ENCODE measurements at places on chromosomes 7 and 10.

DNA sequence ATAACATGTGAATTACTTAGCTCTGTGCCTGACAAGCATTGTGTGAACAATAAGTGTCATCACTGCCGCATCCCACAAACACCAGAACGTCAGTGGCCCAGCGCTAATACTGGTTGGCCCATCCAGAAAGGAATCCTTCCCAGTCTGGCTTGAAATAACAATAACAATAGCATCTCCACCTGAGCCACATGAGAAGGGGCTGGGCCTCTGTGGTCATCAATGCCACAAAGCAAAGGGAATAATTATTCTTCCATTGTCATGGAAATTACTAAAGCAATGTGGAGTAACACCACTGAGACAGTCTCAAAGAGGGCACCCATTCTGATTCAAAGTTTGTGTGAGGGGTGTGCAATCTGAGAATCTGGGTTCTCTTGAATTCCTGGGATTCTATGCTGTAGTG is 105.7 kb upstream of the INHBA start:
- DNase-seq: no peak

DNA sequence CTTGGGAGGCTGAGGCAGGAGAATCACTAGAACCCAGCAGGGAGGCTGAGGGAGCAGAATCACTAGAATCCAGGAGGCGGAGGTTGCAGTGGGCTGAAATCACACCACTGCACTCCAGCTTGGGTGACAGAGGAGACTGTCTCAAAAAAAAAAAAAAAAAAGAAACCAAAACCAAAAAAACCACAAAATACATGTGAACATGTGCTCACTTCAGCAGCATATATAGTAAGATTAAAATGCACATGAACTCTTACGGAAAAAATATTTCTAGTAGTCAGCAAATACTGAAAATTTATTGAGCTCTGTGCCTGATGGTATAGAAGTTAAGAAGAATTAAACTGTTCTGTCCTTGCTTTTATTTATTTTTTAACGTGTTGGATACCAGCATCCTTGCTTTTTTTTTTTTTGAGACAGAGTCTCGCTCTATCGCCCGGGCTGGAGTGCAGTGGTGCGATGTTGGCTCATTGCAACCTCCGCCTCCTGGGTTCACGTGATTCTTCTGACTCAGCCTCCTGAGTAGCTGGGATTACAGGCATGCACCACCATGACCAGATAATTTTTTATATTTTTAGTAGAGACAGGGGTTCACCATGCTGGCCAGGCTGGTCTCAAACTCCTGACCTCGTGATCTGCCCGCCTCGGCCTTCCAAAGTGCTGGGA is 9.6 kb upstream of the ZNF487 start:
- no peak for DNase-seq

DNA sequence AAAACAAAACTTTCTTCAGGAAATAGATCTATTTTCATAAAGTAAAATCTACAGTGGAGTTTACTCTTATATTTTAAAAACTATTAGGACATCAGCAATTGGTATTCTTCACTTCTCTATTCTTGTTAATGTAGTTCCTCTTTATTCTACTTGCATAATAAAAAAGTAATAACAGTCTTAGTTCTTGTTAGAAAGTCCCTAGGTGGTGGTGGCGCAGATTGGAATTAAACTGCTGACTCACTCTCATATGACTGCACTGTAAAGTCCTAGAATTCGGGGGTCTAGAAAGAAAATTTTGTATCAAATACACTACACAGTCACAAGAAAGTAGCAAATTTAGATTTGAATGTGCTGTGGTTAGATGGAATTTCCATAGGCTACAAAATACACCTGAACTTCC is 44.6 kb upstream of the TES start:
- no peak for DNase-seq

GRCh38 chr10:114357515-114357996 is 46.7 kb downstream of the AFAP1L2 start:
- DNase-seq: no peak

- DNase-seq: no peak
These were observed 109.2 kb downstream of the PTPN20 start for GRCh38 chr10:47020471-47020870.

- DNase-seq: no peak
These were observed 415.1 kb upstream of the FZD8 start for GRCh38 chr10:36057180-36057579.

GRCh38 chr7:22269963-22270362 is 87.0 kb downstream of the RAPGEF5 start:
- DNase-seq: peak; percentile 69

GRCh38 chr10:27626890-27627289 is 118.7 kb downstream of the MKX start:
- no peak for DNase-seq

DNA sequence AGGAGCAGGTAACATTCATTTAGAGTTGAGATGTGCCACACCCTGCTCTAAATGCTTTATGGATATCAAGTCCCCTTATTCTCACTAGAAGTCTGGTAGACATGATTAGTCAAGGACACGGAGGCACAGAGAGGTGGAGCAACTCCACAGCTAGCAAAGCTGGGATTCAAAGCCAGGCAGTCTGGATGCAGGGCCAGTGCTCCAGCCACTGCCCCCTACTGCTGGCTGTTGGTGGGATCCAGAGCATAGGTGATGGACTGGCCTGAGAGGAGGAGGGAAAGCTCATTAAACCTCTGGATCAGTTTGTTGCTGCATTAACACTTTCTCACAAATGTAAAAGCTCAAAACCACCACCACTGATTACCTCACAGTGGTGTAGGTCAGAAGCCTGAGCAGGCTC is 22.6 kb upstream of the KBTBD2 start:
- DNase-seq: no peak

- DNase-seq: no peak
These were observed 4.8 kb upstream of the EVX1 start for GRCh38 chr7:27237735-27238334.

DNA sequence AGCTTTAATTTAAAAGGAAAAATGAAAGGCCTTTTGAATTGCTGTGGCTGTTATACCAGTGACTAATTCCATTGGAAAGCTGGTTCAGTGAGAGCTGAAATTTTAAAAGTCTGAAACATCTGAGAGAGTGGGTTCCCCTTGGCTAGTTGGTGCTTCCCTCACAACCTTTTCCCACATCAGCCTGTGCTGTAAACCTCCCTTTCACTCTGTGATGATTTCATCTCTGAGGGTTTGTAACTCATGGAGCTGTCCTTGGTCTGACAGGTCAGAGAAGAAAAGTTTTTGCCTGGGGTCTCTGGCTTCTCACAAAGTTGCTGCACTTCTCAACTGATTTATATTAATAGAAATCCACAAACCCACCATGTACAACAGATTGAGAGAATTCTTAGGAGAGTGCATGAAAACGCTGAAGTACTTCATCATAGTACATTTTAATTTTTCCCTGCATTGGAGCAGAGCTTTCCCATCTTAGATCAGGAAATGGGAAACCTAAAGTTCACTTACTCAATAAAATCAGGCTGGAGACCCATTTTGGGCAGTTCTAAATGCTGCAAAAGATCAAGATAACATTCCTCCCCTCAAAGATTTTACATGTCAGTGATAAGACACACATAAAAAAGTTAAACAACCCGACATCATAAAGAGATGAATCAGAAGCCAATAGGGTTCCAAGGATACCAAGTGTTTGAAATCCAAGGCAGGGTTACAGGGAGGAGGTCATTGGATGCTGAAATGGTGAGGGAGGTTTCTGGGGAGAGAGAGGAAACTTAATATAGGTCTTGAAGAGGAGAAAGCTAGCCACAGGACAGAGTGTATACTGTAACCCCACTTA is 157.0 kb upstream of the MKLN1 start:
- DNase-seq: peak; percentile 9

DNA sequence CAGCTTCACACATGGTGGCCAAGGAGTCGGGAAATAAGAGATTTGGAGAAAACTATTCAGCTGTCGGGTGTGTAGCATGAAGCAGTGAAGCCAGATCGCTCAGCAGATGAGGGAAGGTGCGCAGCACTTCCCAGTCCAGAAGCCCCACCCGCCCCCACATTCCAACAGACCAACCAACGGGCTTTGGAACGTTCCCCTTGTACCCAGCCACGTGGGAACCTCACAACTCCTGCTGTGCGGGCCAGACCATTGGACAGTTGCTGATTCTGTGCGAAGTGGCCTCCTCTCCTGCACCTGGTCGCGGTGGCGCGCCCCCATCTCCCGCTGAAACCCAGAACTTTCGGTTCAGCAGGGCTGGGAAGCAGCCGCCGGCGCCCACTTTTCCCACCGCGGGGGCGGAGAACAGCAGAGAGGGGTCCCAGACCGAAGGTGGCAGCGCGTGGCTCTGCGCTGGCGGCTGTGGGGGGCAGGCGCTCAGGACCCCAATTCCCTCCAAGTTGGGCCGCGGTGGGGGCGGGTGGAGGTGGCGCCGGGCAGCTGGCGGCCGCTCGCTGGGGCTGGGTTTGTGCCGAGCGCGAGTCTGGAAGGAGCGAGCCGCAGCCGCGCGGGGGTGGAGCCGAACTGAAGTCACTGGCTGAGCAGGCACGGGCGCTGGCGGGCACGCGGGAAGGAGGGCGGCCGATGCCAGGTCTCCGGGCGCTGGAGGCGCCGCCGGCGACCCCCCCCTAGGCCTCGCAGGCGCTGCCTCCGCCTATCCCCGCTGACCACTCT is 1301.5 kb upstream of the SORCS1 start:
- DNase-seq: peak; percentile 69

GRCh38 chr10:61313460-61313859 is 139.7 kb downstream of the TMEM26 start:
- DNase-seq: no peak

- peak; percentile 49 for DNase-seq
These were observed 44.1 kb upstream of the GATAD1 start for GRCh38 chr7:92402920-92403759.

DNA sequence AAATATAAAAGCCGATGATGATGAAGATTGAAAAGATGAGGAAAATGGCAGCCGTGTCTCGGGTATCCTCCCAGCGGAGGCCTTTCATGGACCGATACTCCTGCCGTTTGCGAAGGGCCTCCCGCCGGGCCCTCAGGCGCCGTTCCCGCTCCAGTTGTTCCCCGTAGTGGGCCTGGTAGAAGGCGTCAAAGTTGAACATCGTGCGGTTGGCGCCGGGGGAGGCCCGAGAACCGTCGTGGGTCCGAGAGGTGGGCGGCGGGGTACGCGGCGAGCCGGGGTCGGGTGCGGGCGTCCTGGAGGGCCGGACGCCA is 553 bp downstream of the DNAJC30 start:
- DNase-seq: no peak

DNA sequence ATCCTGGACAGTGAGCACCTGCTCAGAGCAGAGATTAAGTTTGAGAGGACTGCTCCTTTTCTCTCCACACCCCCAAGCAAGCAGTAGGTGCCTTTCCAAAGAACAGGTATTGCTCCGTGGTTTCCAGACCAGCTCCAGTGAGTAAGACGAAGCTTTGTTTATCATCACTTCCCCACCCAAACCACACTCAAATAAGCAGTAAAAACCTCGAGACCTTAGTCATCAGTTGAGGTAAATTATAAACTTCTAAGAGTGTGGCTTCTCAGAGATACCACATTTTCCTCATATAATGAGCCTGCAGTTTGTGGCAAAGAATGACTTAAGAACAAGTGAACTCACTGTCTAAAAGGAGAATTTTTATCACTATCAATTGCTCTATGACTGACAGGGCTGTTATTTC is 50.0 kb upstream of the GRB10 start:
- DNase-seq: peak; percentile 57

- DNase-seq: peak; percentile 35
These were observed at the start of gene IKZF1 for GRCh38 chr7:50304129-50304910. IKZF1 (plus strand) TSS chr7:50304716; CDS start chr7:50319062, 14,346 bp downstream.

DNA sequence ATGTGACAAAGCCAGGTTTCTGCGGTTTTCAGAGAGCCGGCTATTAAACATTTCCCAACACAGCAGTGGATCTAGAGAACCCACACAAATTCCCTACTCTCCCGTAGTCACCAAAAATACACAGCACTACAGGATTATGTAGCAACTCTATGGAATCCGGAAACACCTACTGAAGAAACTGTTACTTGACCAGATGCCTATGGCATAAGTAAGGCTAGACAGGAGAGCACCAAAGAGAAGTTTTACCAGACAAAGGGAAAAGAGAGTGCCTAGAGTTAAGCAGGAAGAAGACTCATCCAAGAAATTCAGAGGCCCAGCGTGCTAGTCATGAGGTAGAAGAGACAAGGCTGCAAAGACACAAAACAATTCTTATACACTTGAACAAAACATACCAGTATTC is 321.1 kb downstream of the PARD3 start:
- no peak for DNase-seq

GRCh38 chr7:155147172-155147571 is 77.0 kb downstream of the HTR5A start:
- no peak for DNase-seq

GRCh38 chr7:98125759-98126158 is 19.1 kb downstream of the LMTK2 start:
- DNase-seq: no peak

DNA sequence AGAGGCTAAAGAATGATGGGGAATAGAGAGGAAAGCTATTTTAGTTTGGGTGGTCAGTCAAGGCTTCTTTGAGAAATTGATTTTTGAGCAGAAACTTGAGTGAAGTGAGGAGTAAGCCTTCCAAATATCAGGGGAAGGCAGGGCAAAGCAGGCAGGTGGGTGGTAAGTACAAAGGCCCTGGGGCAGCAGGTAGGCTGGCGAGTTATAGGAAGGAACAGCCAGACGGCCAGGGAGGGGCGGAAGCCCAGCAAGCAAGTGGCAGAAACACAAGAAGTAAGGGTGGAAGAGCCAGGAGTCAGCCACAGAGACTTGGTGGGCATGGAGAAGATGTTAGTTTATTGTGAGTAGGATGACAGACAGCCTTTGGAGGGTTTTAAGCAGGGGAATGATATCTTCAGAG is 34.9 kb downstream of the VWA2 start:
- DNase-seq: no peak

DNA sequence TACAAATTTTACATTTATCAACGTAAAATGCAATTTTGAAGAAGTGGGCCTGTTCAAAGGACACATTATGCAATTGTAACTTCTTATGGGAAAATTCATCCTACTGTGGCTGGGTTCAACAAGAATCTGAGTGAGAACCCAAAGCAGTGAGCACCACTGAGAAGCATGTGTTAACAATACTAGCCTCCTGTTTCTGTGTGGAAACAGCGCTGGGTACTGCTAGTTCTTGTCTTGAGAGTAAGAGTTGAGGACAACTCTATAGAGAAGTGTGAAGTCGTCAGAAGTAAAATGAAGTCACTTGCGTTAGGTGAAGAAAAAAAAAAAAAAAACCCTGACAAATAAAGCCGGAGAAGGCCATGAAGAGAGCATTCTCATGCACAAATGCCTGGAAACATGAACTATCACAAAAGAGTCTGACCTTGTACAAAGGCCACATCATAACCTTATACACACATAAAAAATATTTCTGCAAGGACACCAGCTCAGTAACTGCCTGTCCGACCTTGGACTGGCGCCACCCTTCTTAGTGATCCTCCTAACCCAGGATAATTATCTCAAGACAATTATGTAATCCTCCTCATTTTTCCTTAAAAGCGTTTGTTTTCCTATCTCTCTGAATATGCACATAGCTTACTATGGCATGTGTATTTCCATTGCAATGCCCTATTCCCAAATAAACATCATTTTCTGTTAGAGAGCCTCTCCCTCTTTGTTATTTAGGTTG is 554.9 kb downstream of the HTR7 start:
- DNase-seq: no peak
